ENCODE measurements at places on chromosomes 5 and 9.

DNA sequence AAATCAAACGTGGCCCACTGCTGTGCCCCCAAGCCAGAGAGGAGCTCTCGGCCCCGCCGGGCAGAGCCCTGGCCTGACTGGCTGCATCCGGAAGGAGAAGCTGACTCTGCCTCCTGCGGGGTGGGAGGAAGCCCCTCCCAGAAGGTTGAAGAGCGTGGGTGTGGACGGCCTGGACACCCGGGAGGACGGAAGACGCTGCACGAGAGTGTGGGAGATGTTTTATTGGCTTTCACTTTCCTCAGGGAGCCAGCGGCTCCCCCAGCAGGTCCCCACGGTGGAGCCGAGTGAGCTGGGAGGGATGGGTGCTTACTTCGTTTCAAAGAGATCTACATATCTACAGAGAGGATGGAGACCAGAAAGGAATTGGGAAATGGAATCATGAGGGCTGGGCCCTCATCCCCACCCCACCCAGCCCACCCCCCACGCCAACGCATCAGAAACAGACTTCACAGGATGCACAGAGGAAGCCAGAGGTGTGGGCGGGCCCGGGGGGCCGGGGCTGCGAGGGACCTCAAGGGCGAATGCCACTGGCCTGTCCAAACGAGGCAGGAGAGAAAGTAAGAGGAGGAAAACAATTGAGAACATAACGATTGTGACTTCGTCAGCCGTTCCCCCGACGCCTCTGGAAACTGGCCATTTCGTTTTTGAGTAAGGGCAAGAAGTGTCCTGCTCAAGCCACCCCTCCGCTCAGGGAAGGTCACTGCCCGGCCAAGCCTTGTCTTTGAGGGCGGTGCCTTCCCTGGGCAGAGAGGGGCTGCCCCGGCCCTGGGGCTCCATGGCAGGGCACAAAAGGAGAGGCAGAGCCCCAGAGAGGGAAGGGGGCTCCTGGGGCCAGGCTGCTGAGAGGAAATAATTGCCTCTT lies 32.1 kb downstream of the FAM163B start:
- no peak for DNase-seq

GRCh38 chr9:135812961-135813360 lies 94.4 kb downstream of the CAMSAP1 start:
- no peak for DNase-seq

DNA sequence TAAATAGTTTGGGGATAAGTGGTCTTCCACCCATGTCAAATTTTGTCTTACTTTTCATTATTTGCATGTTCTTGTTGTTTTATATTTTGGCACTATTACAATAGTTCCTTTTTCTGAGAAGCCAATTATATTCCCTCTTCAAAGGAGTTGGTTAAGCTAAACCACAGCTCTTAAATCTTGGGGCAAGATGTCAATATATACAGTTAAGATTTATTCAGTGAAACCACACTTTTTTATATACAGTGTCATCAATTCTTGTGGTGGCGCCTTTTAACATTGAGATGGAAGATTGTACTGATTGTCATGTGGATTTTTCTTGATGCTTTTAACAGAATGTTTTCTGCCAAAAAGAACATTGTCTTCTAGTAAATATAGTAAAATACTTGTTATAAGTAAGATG lies 104.1 kb downstream of the MTREX start:
- DNase-seq, result no peak

DNA sequence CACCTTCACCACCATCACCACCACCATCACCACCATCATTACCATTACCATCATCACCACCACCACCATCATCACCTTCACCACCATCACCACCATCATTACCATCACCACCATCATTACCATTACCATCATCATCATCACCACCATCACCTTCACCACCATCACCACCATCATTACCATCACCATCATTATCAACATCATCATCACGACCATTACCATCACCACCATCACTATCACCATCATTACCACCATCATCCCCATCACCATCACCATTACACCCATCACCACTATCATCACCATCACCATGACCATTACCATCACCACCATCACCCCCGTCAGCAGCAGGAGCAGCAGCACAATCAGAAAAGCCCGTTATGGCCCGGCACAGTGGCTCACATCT lies 89.1 kb downstream of the STK10 start:
- DNase-seq, result no peak

DNA sequence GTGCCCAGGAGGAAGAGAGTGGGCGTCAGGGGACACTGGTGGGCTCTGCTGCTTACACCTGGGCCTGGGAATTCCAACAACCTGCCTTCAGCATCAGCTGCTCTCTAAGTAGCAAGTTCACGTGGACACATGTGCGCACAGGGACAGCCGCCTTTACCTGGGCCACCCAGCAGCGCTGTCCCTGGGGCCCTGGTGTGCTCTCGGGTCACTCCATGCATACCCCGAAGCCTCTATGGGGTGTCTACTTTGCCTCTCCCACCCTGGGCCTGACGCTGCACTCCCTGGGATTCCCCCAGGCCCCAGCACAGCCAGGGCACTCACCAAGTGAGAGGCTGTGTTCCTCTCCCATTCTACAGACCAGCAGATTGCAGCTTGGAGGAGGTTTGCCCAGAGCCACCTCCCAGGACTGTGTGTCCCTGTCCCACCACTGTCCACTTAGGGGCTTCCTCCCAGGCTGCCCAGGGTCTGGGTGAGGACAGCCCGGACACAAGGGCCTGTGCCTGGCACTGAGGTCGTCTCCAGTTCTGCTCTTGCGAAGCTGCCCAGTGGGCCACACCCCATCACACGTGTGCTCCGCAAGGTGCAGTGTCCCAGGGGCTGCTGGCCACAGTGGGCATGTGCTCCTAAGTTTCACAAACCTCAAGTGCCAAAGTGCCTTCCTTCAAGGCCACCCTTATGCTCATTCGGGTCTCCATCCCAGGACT lies 5.9 kb downstream of the NINJ1 start:
- DNase-seq, result no peak

DNA sequence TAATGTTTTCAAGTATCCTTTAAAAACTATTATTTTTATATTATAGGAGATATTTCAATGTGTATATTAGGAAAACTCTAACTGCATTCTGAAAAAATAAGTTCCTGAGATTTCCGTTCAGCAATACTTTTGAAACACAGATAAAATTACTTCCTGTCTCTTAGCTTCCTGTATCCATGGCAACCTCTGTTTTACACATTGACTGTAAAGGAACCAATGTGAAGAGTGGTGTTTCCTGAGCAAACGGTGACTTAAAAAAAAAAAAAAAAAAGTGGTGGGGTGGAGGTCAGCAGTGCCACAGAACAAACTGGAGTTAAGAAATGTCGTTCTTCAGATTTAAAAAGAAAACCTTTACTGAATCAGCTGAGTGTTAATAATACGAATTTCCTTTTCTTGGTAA lies at the start of gene LRRC70:
LRRC70 (plus strand) TSS at position 280 of the 400 bp plus-strand sequence. CDS start 620 bp downstream, outside the sequence.
- no peak for DNase-seq

GRCh38 chr5:39100851-39101396 lies 26.7 kb upstream of the RICTOR start:
- no peak for DNase-seq

GRCh38 chr9:76657265-76657664 lies 107.0 kb upstream of the PCA3 start:
- DNase-seq, result no peak

DNA sequence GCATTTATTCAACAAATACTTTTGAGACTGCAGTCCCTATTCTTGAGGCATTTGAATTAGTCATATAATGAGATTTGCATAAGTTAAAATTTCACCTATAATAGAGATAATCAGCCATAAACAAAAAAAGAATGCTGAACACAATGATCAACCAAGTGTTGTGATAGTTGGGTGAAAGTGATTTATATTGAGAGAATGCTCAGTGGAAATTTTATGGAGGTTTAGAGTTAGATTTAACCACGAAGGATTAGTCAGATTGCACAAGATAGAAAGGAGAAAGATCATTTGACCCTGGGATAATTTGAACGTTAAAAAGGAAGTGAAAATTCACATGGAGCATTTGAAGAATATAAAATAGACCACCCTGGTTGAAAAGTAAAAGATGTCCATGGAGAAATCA lies 356.2 kb downstream of the NPR3 start:
- DNase-seq, result no peak

DNA sequence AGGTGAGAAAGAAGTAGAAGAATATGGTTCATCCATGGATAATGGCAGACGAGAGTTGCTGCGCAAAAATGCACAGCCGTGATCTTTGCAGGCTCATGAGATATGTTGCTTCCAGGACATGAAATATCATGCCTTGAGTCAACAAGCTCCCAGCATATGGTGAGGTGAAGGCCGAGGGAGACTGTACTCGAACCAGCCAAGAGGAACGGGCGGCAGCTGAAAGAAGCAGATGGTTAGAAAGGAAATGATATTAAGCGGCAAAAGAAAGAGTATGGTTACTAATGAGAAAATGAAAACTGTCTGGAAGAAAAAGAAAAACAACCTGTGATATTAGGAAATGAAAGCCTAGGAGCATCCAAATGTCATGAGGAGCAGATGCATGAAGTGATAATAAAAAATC lies 344.7 kb upstream of the DAP start:
- DNase-seq, result peak; percentile 99

DNA sequence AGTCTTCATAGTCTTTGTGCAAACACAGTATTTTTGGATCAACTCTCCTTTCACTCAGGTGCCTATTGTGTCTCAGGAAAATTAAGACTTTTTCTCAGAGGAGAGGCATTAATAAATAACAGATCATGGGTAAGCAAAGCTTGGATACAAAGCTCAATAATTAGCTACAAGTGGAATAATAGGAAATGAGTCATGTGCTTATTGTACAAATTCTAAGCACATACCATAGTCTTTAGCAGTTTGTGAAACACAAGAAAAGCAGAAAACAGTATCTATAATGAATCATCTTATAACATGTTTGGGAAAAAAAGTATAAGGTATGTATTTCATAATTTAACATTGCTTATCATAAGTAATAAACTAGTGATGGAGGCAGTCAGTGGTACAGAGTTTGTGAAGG lies 477.0 kb downstream of the CDH10 start:
- no peak for DNase-seq

DNA sequence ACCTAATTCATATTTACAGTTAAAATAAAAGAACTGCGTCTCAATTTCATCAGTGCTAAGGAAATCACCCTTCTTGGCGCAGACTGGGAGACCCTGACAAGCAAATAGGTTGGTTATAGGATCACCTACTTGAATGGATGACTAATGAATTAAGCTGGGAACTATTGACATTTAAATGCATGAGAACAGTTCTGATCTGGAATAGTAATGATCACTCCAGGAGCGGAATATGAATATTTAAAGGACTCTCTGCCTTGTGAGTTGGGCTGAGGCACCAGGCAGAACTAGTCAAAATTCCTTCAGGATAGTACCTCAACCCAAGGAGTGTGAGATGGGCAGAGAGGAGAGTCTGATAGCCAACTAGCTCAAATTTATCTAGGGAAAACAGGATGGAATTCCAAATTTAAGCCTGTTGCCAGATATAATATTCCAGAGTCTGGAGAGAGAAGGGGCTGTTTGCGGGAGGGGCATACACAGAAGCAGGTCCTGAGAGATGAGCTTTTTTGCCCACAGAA lies 364.4 kb downstream of the CSNK1G3 start:
- DNase-seq, result no peak

GRCh38 chr5:98106116-98107031 lies 667.1 kb upstream of the RGMB start:
- DNase-seq, result no peak

- peak; percentile 44 for DNase-seq
Measured at GRCh38 chr5:148107608-148108007, 43.8 kb downstream of the SPINK5 start.

- peak; percentile 43 for DNase-seq
Measured at GRCh38 chr5:7395947-7396712, at the start of gene ADCY2. ADCY2 (plus strand) TSS chr5:7396138; CDS start chr5:7396297, 159 bp downstream.

DNA sequence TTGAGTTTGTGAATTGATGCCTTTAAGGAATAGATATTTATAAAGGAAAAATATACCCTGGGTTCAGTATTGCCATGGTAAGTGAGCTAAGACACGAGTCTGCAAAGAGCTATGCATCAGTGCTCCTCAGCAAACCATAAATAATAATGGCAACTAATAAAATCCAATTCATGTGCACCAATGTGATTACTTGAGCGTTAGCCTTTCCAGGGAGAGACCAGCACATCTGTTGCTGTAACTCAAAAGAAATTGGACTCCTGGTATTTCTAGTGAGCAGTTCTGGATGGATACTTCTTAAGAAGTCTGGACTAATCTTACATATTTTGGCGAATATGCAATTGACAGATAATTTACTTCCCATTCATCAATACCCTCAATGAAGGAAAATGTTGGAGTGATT lies 373.3 kb downstream of the ARHGEF28 start:
- DNase-seq, result peak; percentile 77
